Hypothalamus (tissue), 51 donors: ENCODE measurements at places on chromosomes 11 and 22.

DNA sequence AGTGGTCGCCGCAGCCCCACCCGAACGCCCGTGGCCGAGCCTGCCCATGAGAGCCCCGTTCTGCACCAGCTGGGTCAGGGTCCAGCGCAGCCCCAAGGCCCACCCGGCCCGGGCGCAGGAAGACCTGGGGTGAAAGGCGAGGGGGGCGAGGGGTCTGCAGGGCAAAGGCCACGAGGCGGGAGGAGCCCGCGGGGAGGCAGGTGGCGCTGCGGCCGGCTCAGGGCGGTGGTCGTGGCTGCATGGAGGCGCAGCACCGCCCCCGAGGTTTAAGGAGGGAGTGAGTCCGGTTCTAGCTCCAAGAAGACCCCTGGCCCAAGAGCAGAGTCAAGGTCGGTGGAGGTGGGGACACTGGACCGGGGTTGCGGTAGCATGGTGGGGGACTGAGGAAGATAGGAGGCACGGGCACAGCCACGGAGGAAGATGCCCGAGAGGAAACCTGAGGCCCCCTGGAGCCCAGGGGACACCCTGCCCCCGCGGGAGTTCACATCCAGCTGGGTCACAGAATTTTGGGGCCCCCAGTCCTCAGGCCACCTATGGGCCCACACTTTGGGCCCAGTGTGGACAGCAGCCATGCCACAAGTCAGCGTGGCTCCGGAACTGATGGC is 514 bp upstream of the HDAC10 start:
- no peak for DNase-seq

GRCh38 chr22:31611061-31611760 is 50.8 kb downstream of the PISD start:
- DNase-seq, result no peak

DNA sequence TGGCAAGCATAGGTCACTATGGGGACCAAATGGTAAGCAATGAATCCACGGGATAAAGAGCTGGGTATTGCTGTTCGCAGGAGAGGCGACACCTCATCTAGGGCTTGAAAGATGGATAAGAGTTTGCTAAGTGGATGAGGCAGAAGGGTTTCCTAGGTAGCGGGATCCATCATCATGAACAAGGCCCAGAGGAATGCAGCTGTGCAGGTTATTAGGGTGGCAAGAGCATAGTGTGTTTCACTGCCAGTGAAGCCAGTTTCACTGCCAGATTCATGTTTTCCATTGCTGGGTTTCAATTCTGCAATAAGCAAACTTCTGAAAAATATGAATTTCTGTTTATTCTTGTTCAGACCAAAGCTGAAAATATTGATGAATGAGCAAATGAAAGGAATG is 27.2 kb downstream of the WEE1 start:
- DNase-seq, result no peak

- DNase-seq, result no peak
Measured at GRCh38 chr22:48701296-48702030, 1126.2 kb downstream of the BRD1 start.

DNA sequence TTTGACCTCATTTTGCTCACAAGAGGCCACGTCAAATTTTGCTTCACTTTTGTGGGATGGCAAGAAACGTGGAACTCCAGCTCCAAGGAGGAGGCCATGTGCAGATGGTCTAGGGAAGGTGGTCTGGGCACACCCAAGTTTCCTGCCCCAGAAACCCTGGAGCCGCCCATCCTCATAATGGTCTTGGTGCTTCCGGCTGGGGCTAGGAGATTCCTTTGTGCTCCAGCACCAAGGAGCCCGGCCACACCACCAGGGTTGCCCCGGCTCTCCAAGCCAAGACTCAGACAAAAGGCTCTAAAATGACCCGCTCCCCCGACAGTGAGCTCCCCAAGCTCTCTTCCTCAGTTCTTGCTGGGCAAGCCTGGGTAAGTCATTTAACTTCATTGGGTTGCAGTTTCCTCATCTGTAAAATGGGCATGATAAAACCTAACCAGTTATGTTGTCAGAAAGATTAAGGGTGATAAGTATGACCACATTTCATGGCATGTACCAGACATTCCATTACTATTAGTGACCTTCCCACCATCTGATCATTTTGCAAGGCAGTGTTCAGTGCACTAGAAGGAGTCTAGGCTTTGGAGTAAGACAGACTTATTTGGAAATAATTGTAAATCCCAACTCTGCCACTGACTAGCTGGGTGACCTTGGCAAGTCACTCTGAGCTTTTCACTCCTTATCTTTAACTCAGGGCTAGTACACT is 23.3 kb downstream of the DKK3 start:
- no peak for DNase-seq

- no peak for DNase-seq
Measured at GRCh38 chr11:128575961-128576350, 11.4 kb downstream of the ETS1 start.

DNA sequence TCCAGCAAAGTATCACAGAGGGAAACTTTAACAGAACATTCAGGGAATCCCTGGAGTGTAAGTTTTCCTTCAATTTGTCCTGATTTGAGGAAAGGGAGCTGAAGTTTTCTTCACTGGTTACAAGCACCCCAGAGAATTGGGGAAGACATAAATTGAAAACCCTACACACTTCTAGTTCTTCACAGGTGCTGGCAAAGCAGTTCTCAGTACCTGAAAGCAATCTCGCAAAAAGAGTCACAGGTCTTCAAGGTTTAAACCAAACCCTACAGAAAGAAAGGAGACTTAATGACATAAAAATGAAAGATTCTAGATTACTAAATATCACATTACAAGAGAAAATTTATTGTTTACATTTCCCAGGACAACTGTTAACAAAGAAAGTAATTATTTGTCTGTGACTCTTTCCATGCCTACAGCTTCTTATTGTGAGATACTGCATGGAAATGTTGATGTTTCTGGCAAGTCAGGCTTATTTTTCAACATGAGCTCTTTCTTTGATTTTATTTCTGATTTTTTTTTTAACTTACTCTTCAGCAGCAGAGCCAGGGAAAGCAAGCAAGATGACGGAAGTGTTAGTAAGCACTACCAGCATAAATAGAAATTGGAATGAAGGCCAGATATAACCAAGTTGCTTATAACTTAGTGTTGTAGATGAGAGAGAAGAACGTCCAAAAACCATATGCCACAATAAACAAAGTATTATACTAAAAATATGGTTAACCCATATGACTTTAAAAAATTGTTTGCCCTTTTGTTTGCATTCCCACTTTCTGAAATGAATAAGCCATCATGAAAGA is 44.1 kb downstream of the FANCF start:
- no peak for DNase-seq

DNA sequence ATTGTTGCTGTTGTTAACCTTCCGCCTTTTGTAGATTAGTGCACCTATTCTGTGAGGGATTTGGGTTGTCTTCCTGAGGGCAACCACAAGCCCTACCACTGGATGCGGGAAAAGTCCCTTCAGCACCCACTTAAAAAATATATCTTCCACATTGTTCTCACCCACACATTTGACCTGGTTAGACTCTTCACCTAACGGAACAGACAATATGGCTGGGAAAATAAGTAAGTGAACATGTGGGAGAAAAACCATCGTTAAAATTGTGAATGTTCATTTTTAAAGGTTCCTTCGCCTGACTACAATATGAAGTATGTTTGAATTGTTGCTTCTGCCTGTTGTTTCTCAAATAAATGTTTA is 72.0 kb upstream of the MPEG1 start:
- no peak for DNase-seq

DNA sequence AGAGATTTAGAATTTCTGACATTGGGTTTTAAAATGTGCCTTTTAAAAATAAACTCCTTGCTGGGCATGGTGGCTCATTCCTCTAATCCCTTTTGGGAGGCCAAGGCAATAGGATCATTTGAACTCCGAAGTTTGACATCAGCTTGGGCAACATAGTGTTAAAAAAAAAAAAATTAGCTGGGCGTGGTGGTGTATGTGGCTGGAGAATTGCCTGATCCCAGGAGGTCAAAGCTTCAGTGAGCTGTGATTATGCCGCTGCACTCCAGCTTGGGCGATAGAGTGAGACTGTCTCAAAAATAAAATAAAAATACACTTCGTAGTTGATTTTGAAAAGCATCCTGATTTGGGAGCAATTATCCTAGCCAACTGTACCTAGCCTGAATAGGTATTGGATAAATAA is 3.4 kb upstream of the APLP2 start:
- DNase-seq, result no peak

GRCh38 chr11:2847561-2847960 is 38.0 kb downstream of the CDKN1C start:
- DNase-seq, result no peak

DNA sequence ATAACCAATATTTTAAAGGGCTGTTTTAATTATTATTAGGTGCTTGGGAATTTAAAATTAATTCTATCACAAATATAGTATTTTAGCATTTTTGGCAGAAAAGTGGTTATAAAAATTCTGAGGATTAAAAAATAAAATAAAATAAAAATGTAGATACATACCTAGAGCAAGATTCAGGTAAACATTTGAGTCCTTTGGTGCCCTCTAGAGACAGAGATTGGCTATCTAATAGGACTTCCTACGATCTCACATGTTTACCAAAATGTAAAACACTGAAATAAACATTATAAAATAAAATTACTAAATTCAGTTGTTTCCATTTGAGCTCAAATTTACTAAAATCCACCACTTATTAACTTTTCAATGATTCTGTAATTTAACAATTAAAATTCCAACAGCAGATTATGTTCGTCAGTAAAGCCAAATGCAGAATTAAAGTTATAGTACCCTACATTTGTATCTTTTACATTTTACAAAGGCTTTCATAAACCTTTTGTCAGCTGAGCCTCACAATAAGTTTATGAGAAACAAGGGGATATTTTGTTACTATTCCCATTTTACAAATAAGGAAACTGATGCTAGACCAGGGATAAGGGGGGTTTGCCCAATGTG is 27.7 kb downstream of the SLC36A4 start:
- no peak for DNase-seq

- DNase-seq, result no peak
Measured at GRCh38 chr11:95084509-95084908, 5.1 kb upstream of the ENDOD1 start.

GRCh38 chr11:17233101-17233500 is 25.3 kb upstream of the PIK3C2A start:
- no peak for DNase-seq

DNA sequence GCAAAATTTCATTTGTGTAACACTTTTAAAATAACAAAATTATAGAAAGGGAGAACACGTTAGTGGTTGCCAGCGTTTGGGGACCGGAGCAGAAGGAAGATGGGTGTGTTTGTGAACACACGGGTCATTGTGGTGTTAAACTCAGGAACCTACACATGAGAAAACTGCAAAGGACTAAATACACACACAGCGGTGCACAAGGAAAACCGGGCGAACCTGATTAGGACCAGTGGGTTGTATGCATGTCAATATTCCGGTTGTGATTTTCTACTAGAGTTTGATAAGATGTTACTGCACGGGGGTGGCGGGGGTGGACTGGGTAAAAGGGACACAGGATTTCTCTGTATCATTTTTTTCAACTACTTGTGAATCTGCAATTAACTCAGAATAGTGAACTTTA is 351.2 kb downstream of the OPCML start:
- no peak for DNase-seq

DNA sequence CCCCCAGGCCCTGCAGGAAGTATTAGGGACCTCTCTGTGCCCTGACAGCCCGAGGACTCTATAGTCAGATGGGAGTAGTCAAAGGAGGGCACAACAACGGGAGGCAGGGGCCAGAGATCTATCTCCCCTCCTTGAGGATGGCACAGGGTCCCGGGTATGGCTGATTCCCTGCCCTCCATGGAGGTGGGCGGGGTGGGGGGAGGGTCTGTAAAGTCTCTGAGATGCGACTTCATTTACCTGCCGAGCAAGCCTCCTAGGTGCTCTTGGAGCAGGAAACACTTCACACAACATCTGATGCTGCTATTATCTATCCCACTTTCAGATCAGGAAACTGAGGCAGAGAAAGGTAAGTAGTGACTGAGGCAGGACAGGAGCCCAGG is 769 bp upstream of the CDC42EP1 start:
- DNase-seq, result no peak

DNA sequence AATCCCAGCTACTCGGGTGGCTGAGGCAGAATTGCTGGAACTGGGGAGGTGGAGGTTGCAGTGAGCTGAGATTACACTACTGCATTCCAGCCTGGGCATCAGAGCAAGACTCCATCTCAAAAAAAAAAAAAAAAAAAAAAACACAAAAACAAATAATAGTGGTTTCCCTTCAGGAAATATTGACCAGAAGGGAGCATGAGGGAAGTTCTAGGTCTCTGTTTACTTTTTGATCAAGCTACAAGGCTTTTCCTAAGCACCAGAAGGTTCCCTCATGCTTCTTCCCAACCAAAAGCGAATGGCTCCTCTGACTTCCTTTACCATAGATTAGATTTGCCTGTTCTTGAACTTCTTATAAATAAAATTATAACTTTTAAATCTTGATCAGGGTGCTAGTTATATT is 18.3 kb downstream of the MYO18B start:
- DNase-seq, result no peak
